ENCODE measurements at places on chromosomes 11 and 22.

DNA sequence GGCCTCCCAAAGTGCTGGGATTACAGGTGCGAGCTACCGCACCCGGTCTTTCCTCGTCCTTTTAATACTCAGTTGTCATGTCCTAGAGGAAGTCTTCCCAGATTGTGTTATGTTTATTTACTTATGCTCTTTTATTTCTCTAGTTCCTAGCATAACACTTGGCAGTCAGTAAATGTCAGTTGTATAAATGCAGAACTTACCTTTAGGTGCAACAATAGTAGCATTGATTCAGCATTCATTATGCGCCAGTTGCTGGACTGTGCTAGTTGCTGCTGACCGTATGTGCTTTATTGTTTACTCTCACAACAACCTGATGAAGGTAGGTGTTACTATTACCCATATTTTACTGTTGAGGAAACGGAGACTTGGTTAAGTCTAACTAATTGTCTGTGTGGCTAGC is 20.8 kb downstream of the QSER1 start:
- no peaks in the 10 kb centered on the region for H3K36me3 ChIP-seq
- H3K27ac ChIP-seq = no peak overlapping the region
- no peak for DNase-seq
- H3K27me3 ChIP-seq = no peaks in the 10 kb centered on the region
- no peak overlapping the region for H3K4me3 ChIP-seq
- peaks cover 17% of the 10 kb centered on the region for H3K4me1 ChIP-seq

GRCh38 chr11:75344761-75345454 is 6.6 kb downstream of the ARRB1 start:
- H3K4me1 ChIP-seq = peaks cover 29% of the 10 kb centered on the region
- peaks cover 5% of the 10 kb centered on the region for H3K36me3 ChIP-seq
- no peak overlapping the region for H3K4me3 ChIP-seq
- no peak for DNase-seq

GRCh38 chr11:12459865-12460444 is 82.6 kb downstream of the PARVA start:
- H3K36me3 ChIP-seq = no peaks in the 10 kb centered on the region
- no peak overlapping the region for H3K4me3 ChIP-seq
- no peak for DNase-seq
- H3K27me3 ChIP-seq = no peaks in the 10 kb centered on the region

DNA sequence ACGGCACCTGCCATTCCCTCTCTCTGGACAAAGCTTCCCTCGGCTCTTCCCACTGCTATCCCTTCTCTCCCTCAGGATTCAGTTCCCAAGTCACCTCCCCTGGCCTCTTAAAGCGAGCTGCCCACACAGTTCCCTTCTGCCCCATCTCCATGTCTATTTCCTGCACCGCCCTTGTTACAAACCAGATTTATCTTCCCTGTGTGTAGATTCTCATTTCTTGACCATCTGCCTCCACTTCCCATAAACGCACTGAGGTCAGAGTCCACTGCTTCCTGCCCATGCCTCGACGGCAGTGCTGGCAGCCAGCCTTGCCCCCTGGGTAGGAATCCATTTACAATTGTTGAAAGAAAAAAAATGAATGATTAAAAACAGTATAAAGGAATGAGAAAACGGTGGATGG is 11.6 kb upstream of the APOBEC3B start:
- peaks cover 58% of the 10 kb centered on the region for H3K27me3 ChIP-seq
- no peaks in the 10 kb centered on the region for H3K4me1 ChIP-seq
- no peak for DNase-seq
- no peak overlapping the region for H3K4me3 ChIP-seq
- H3K27ac ChIP-seq = no peak overlapping the region

- H3K27me3 ChIP-seq = no peaks in the 10 kb centered on the region
- H3K27ac ChIP-seq = no peak overlapping the region
- no peak for DNase-seq
- peaks cover 5% of the 10 kb centered on the region for H3K4me1 ChIP-seq
Observed at GRCh38 chr11:33211153-33211552, 46.0 kb upstream of the HIPK3 start.

- no peak overlapping the region for H3K4me3 ChIP-seq
- H3K27me3 ChIP-seq = no peaks in the 10 kb centered on the region
- peak; percentile 31 for DNase-seq
Observed at GRCh38 chr11:122910775-122911174, 28.2 kb downstream of the JHY start.
